T-helper 2 cell treated with Interferon-gamma antibody and Interleukin-4, amounts not matched to agents 5 μg/mL and 100 μg/mL, for 36 hours (primary cell): ENCODE measurements at places on chromosomes 6 and 20.

- DNase-seq = no peak
These were observed 54.8 kb upstream of the SGK1 start for GRCh38 chr6:134372603-134373281.

DNA sequence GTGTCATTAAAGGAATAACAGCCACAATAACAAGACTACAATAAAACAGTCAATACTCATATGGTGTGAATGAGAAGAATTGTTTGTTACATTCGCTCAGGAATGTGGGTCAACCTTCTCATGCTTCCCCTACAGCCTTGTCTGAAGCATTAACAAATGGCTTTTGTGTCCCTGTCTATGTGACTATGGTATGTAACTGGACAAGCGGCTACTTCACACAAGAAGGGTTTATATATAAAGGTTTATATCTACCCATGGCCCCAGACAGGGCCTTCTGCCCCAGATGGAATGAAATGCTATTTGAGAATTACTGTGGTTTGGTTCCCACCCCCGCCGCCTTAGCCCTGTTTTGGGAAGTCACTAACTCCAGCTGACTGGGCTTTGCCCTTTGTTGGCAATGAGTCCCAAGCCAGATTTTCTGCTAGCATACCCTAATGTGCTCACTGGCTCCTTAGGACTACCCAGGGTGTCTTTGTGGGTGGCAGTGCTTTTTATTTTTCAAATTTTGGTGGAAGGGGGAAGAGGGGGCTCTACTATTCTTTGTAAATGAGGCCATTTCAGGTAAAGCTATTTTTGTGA lies 39.4 kb downstream of the TFAP2A start:
- DNase-seq = no peak

DNA sequence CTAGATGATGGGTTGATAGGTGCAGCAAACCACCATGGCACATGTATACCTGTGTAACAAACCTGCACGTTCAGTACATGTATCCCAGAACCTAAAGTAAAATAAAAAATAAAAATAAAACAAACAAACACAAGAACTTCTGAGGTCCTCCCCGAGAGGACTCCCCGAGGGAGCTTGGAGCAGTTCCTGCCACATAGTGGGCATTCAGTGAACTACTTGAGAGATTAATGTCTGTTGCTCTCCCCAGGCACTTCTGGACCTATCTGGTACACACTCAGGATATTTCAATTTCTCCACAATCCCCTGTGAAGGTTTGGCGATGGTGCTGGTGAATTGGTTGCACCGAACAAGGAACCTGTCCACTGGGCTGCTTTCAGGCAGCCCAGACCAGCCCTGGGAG lies 311.2 kb downstream of the ESR1 start:
- no peak for DNase-seq

DNA sequence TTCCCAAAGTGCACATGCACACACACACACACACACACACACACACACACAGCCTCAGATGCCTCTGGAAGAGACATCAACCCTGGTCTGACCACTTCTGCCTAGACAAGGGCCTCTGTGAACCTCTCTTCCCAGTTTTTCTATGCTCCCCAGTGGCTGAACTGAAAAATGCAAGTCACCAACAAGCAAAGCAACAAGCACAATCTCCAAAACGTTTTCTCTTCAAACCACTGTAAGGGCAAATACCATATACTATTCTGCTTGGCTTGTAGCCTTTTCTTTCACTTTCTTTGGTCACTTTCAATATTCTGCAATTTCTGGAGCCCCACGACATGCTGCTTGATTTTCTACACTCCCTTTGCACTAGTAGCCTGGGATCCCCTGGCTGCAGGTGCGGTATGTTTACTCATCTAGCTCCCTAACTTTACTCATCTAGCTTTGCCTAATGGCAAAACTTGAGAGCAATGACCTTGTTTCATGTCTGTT lies 121.4 kb upstream of the DST start:
- no peak for DNase-seq

- no peak for DNase-seq
These were observed 75.4 kb downstream of the HTR1E start for GRCh38 chr6:87012743-87013142.

- DNase-seq = no peak
These were observed 345.0 kb downstream of the QKI start for GRCh38 chr6:163759542-163759941.

DNA sequence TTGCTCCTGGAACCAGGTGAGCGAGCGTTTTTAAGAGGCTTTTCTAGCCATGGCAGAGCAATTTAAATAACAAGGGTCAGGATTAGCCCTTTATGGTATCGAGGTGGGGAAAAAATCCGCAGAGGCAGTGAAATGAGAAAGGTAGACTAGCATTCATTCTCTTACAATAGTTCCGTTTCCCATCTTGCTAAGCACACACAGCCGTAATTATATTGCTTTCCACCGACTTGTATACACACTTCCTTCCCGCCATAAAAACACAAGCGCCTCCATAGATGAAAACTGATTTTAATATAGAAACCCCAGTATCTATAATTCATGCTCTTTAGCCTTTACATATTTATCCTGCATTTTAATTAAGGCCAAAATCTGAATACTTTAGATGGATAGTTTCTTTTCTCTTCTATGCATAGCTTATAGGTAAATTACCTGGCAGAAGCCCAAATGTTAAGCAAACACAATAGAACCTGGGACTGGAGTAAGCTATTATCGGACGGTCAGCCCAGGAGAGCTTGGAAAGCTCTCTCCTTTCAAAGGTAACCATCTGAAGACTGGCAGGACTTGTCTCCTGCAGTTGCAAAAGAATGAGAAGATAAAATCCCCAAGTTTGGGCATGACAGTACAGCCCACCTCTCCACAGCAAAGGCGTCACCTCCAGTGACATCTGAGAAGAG lies 90.9 kb upstream of the MC3R start:
- DNase-seq = no peak

- DNase-seq = no peak
These were observed 85.4 kb upstream of the OLIG3 start for GRCh38 chr6:137579612-137580011.

DNA sequence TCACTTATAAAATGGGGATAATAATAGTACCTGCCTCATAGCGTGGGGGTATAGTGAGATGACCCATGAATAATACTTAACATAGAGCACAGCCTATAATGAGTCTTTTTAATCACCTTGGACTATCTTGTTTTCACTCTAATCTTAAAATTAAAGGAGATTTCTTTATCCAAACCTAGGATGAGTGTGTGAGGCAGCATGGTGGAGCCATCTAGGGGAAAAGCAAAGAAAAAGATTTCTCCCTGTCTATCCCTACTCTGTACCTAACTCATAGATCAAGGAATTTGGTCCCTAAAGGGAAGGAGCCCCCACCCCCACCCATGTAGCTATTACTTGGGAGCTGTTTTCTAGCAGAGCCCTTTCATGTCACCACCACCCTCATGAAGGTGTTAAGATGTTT lies 45.2 kb upstream of the PAK5 start:
- DNase-seq = no peak

DNA sequence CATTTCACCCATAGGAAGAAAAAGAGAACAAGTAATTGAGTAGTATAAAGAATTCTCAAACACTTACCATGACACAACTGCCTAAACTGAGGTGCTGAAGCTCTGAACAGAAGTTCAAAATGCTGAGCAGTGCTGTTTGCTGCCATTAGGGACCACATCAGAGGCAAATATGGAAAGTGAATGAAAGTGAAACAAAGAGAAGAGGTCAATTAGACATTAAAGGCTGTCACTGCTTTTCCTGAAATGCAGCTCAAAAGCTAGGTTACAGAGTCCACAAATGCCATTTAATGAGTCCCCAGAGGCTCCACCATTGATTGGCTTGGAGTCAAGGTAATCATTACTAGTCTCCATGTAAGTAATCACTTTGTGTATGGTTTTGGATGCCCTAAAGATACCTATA lies 46.1 kb downstream of the POU3F2 start:
- DNase-seq = no peak

DNA sequence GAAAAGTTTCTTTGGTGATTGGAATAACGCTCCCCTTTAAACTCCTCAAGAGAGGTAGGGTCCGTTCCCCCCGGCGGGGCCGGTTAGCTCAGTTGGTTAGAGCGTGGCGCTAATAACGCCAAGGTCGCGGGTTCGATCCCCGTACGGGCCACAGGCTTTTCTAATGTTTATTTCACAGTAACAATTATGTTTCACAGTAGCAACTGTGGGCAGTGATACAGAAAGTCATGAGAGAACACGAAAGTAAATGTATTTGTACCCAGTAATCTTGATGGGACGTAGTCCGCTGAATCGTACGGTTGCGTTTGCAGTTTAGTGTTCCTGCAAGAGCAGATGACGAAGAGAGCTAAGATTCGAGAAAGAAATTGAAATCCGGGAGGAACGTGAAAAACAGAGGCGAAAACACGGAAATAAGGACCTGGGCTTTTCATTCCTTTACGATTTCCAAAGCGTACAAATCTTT lies 505.5 kb downstream of the PRIM2 start:
- no peak for DNase-seq

DNA sequence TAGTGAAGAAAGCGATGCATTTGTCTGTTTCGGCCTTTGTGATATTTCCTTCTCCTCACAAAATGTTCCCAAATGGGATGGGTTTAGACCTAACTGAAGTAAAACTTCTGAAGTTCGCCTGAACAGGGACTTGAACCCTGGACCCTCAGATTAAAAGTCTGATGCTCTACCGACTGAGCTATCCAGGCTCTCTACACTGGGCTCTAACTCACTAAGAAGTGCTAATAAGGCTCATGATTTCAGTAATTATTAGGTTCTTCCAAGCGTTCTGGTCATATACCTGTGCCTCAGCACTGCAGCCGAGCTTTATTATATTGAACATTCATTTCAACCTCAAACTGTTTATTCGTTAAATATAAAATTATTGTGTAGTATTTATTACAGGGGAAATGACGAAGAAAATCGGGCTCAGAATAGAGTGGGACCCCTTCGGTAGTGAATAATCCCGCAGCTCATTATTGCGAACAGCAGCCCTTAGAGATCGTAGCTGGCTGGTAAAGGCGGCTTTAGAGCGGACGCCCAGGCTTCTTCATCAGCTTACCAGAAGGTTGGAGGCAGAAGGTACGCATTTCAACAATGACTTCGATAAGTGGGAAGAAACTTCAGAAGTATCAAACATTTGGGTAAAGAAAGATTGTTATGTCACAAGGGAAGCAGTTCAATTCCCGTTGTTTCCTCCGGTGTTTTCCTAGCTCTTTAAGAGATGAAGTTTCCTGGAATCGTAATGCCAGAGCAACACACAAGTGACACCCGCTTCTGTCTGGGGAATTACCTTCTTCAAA lies 119.0 kb upstream of the ZNF184 start:
- DNase-seq = no peak

DNA sequence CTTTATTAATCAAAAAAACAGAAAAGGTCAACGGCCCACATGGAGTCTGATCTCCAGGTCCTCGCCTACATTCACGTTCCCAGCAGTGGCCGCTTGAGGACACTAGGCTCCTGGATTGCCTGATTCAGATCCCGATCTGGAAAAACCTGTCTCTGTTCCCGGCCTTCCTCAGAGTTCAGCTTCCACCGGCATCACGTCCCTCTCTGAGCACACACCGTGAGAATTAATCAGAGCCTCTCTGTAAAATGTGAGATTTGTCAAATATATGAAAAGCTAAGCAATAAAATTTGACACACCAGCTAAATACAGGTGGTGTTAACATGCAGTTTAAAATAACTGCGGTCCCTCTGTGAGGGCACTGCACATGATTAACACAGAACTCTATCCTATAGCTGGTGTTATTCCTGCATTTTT lies 122.8 kb upstream of the COL21A1 start:
- no peak for DNase-seq

DNA sequence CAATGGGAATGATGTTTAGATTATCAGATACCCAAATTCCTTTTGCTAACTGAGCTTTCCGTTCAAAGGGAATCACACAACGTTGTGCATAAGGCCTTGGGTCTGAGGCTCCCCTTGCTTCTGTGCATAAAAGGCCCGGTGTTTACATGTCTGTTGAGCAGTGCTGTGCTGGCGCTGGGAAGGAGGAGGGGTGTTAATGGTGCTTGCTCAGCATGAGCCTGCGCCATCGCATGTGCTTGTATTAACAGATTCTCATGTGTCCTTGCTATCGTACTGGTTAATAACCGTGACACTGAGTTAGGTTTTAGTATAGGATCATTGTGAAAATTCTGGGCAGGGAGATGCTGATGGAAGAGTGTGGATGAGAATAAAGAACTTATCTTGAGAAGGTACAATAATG lies 62.3 kb upstream of the TRAF3IP2 start:
- no peak for DNase-seq

GRCh38 chr6:31162463-31163165 lies 4.2 kb downstream of the TCF19 start:
- DNase-seq = no peak

- DNase-seq = no peak
These were observed 30.9 kb upstream of the E2F3 start for GRCh38 chr6:20370801-20371200.

GRCh38 chr20:41316051-41316450 lies 1.5 kb downstream of the ZHX3 start:
- DNase-seq = no peak

DNA sequence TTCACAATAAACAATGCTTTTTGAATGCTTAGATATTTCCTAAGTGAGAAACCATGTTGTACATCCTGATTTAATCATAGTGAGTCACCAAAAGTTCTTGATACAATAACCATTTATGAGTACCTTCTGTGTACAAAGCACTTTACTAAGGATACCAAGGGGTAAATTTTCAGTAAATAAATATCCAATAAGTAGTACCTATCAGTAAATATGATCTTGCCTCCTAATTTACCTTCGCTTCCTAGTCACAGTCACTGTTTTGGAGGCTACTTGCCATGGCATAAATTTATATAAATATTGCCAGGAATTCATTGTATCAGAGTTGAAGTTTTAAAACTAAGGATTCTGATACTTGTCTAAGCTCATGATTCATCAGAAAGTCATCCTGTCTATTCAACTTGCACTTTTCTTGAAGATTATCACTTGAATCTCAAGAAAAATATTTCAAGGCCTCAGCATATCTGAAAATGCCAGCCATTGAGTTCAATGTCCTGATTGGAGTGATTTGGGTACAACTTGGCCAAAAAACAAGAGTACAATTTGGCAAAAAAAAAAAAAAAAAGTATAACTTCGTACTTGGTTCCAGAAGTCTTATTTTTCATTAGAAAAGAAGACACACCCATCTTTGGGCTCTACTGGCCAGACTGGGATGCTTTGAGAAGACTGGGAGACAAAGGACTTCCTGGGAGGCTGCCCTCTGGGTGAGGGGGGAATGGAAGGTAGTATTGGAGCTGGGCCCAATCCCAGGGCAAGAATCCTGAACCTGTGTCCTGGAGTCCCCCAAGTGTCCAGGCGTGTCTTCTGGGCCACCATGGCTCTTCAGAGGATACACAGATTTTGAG lies 32.8 kb downstream of the RAB22A start:
- DNase-seq = no peak

DNA sequence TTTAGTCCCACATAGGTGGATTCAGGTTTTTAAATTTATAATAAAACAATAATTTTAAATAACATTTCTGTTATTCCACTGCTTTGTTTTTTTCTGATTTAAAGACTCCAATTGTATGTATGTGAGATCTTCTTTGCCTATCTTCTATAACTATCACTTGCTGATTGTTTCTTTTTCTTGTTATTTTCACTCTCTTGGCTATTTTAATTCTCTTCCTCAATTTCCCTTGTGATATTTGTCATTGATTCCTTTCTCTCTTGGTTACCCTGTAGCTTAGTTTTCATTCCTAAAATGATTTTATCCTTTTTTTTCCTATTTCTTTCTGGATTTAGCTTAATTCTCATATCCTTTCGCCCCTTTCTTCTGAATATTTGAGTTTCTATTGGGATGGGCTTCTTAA lies 227.3 kb upstream of the TENT5A start:
- no peak for DNase-seq
